Stimulated activated CD4-positive, alpha-beta T cell treated with anti-CD3 and anti-CD28 coated beads, Interleukin-12 subunit alpha, Interleukin-12 subunit beta, amount 100 ng/mL, for 24 hours (primary cell): ENCODE measurements at places on chromosomes 1 and 21.
A peak's percentile ranks its signal among the peaks of the same experiment; 100 is the strongest.

- DNase-seq, result no peak
Measured at GRCh38 chr1:76763738-76764137, 103.5 kb upstream of the ST6GALNAC5 start.

DNA sequence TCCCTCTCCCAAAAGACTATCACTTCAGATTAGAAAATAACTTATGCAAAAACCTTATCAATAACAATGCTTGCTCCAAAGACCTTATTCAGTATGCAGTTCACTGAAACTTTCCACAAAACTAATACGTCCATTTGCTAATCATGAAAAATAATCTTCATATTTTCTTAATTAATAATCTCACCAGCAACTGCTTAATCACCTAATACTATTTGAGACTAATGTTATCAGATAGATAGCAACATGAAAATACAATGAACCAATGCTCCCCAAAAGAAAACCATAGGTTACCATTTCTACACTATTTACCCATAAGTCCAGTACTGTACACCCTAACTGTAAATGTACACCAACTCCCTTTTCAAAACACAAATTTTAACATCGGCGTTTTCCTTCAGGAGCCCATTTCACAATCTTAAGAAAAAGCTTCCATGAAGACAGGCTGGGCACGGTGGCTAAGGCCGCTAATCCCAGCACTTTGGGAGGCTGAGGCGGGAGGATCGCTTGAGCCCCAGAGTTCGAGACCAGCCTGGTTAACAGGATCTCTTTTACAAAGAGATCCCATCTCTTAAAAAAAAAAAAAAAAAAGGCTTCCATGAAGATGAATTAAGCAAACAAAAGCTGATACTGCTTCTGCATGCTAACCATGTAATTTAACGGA, 1.7 kb downstream of the GNB1 start:
- no peak for DNase-seq

DNA sequence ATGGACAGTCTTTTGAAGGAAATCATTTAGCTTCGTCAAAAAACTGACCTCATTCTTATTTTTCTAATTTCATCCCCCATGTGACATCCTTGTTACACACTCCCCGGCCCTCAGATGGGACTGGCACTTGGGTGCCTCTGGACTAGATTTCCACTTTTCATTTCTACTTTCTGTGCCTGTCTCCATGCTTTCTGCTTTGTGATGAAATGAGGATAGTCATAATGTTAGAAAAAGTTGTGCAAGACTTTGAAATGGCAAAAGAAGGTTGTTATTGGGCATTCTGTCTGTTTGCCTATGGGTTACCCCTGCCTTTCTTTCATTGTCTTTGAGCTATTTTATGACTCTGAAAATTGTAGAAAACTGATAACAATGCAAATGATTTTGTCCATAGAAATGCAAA, 54.9 kb downstream of the MDM4 start:
- DNase-seq, result no peak

DNA sequence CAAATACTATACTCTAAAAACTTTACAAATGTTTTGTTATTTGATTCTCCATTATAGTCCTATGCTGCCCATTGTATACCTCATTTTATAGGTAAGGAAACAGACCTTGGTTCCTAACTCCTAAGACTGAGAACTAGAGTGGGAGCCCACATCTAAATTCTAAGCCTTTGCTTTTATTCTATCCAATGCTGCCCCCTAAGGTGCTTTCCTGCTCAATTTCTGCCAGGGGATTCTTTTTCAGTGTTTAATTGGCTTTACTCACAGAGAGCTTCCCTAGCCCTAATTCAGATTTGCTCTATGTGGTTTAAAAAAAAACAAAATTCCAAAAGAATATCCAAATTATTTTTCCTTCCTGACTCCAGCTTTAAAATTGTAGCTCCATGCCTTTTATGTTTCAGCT, 64.5 kb downstream of the KIF14 start:
- no peak for DNase-seq

DNA sequence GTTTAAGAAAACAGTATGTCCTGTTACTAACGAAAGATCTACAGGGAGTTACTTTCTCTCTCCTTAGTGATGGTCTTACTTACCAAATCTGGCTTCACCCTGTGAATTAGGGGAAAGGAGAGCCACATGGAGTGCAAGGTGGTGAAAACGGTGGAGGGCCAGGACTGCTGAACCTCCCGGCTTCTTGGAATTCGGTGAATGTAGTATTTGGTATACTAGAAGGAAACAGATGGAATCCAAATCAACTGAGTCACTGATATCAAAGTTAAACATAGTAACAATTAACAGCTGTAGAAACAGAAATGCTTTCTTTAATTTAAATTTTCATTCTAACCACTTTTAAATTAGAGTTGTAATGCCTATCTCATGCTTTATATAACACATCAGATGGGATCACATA, 45.7 kb downstream of the ALG14 start:
- DNase-seq, result no peak

- DNase-seq, result peak; percentile 48
Measured at GRCh38 chr1:206803221-206803730, 31.0 kb upstream of the IL10 start.

DNA sequence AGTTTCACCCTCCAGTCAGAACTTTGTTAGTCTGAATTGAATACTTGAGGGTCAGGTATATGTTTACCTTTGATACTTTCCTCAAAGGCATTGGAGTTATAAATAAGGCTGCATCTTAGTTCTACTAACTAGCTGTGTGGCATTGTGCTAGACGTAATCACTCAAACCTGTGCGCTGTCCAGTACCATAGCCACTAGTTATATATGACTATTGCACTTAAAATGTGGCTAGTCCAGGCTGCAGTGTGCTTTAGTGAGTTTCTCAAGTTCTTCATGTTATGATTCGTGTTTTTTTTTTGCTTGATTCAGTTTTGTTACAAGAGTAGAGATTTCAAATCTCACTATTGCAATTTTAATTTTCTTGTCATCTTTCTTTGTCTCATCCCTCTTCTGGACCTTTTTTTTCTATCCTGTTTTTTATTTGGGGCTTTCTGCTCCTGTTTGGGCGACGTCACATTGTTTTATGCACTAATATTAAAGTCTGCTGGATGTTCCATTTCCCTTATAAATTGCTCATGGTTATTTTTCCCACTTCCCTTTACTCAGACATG, 5.7 kb downstream of the MAN1A2 start:
- no peak for DNase-seq

DNA sequence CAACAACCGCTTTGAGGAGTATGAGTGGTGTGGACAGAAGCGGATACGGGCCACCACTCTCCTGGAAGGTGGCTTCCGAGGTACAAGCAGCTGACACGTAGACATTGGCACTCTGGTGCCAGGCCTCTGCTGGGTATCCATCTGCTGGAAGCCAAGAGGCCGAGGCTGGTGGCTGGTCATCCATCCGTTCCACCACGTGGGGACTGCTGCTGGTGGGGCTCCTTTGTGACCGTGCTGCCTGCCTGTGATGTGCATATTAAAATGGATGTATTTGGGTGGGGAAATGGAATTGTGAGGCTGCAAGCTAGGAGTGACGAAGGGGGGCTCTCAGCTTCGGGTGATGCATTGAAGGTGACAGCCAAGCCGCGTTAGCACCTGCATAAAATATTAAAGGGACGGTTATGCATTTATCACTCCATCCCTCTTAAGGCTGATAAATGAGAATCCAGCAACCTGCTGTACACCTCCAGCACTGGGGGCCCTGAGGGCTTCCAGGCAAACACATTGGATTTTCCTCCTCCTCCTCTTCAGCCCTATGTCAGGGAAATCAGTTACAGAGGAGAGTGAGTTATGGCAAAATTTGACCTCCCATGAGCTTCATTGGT, 38.1 kb downstream of the TMEM53 start:
- no peak for DNase-seq

DNA sequence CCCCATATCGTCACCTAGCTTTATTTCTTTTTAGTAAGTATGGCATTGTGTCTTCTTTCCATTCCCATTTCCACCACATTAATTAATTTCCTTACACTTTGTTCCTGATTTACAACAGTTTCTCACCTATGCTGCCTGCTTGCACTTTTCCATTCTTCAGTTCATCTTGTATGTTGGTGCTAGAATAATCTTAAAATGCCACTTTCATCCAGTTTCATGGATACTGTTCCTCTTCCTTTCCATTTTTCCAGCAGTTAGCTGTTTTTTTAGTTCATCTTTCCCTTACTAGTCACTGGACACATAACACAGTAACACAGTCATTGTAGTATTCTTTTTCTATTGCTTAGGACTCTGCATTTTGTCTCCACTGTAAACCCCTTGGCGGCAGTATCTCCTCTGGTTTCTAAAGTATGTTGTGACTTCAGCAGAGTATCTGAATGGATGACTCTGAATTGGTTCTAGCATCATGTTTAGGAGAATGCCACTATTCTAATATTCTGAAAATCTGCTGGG, 2.1 kb downstream of the CDC7 start:
- no peak for DNase-seq

DNA sequence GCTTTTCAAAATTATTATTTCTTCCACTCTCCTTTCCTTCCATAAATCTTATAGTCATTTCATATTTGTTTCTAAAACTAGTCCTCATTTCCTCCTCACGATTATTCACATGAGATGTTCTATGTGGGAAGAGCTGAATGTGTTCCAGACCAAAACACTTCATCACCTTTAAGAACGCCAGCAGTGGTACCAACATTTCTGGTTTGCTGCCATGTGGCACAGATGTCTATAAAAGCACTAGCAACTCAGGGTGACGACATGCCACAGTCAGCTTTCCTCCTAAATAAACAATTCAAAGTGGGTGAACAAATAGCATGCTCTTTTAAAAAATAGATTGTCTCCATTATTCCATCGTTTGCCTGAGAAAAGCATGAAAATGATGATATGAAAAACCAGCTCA, 1217.8 kb upstream of the ADGRL2 start:
- DNase-seq, result no peak

DNA sequence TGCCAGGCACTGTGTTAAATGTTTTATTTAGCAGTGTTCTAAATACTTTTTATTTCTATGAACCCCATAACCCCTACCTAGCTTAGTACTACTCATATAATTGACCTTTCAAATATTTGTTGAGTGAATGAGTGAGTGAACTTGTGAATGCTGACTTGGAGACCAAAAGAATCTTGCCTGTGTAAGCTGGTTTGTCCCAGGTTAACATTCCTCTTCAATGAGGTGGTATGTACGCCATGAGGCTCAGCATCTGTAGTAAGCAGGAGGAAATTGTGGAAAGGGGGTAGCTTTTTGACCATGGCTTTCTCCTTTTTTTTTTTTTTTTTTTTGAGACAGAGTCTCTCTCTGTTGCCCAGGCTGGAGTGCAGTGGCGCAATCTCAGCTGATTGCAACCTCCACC, 14.6 kb downstream of the MED18 start:
- DNase-seq, result no peak

GRCh38 chr1:1463312-1463711, 8.3 kb upstream of the ATAD3B start:
- DNase-seq, result no peak

- DNase-seq, result no peak
Measured at GRCh38 chr1:98940069-98940721, 64.5 kb downstream of the PLPPR5 start.

DNA sequence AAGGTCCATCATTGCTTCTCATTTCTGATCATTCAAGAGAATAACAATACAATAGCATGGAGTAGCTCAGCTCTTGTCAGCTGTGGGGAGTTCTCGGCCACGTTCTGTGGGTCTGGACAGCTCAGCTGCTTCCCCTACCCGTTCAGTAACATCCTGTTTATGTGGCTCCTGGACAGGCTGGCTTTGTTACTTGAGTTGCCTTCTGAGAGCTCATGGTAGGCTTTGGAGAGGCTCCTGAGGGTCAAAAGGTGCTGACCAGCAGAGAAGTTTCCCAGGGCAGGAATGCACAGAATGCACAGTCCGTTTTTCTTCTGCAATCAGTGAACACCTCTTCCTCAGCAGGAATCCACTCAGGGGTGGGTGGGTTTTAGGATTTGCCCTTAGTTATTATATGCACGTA, 36.0 kb downstream of the KAZN start:
- DNase-seq, result no peak

- DNase-seq, result no peak
Measured at GRCh38 chr1:72063364-72064044, 218.8 kb downstream of the NEGR1 start.

GRCh38 chr1:54136269-54136896, 16.4 kb downstream of the CDCP2 start:
- no peak for DNase-seq

GRCh38 chr1:152050886-152051675, 14.3 kb upstream of the S100A11 start:
- DNase-seq, result no peak

DNA sequence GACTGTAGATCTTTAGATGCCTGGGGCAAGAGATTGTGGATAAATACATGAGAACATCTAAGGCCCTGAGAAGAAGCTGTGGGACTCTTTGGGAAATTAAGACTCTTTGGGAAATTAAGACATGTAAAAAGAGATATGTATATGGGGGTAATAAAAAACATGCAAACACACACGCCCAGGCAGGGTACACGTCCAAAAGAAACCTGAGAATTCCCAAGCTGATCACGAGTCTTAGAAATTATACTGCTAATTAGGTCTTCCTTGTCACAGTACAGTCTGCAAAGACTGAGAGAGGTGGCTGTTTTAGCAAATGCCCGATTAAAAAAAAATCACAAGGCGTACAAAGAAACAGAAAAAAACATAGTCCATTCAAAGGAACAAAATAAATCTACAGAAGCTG, 39.3 kb upstream of the ERO1B start:
- DNase-seq, result no peak

DNA sequence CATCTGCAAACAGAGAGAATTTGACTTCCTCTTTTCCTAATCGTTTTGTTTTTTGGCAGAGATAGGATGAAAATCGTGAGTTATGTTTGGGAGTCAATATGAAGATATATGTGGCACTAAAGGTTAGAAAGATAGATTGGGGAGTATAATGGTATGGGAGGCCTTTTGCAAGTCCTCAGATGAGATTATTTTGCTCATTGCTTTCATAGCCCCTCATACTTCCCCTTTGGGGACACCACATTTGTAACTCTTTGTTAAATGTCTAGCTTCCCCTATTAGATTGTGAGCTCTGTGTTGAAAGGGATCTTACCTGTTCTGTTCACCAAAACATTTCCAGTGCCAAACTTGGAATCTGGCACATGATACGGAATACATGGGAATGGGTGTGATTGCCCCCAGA, 30.2 kb downstream of the RAVER2 start:
- no peak for DNase-seq

GRCh38 chr1:23741609-23742008, 1.7 kb upstream of the ELOA start:
- no peak for DNase-seq

- DNase-seq, result peak; percentile 62
Measured at GRCh38 chr21:45292399-45293219, 4.9 kb upstream of the POFUT2 start.

DNA sequence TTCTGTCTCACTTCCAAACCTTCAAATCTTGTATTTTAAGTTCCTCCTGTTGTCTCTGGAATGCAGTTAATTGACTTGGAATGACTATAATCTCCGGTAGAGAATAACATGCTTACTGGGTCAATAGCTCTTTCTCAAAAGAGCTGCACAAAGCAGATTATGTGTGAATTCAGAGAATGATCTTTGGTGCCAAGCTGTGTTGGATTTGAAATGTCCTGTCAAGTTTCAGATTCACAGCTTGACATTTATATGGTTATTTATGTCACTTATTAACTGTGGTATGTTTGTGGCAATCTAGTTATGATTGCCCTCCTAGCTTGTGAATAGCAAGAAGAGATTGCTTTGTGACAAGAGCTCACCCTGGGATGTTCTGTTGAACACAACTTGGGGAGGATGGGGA, 128.3 kb upstream of the KCNE2 start:
- DNase-seq, result no peak

GRCh38 chr1:56671085-56671484, 26.0 kb downstream of the PRKAA2 start:
- no peak for DNase-seq

- DNase-seq, result no peak
Measured at GRCh38 chr1:40840526-40841323, 21.4 kb downstream of the CITED4 start.

GRCh38 chr1:221397606-221398005, 344.3 kb downstream of the DUSP10 start:
- no peak for DNase-seq
